ENCODE measurements at places on chromosomes 3 and 15.
A peak's percentile ranks its signal among the peaks of the same experiment; 100 is the strongest.

- DNase-seq: no peak
Observed at GRCh38 chr3:11580645-11581044, 63.1 kb downstream of the VGLL4 start.

- peak; percentile 63 for DNase-seq
Observed at GRCh38 chr3:55622116-55622515, 135.0 kb upstream of the WNT5A start.

DNA sequence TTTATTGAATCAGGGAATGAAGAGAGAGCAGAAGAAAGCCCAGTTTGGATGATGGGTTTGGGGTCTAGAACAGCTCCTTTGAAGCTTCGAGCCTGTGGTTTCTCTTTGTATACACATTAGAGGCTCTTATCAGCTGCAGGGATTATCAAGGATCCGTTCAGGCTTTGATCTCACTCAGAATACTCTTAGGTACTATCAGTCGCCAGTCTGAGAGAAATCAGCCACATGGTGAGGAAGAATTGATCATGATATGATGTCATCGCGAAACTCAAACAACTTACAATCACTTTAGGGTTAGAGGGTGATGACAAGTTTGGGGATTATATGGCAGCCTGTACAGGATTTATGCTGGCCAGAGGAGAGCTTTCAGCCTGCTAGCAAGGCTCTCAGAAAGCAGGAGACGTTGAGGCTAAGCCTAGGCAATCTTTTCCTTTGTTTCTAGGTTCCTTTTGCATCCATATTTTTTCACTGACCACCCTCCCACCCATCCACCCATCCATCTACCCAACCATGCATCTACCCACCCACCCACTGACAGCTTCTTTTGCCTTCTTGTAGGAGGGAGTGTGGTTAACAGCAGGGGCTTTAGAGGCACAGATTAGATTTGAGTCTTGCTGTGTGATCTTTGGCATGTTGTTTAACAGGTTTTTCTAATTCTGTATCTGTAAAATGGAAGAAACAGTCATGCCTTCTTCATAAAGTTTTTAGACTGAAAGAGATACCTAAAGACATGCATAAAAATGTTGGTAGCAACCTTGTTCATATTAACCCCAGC, 330.4 kb upstream of the LRRFIP2 start:
- no peak for DNase-seq

GRCh38 chr15:60914360-60914759, 314.7 kb downstream of the RORA start:
- no peak for DNase-seq

- DNase-seq: peak; percentile 27
Observed at GRCh38 chr15:80059786-80060355, 395 bp downstream of the ZFAND6 start.

DNA sequence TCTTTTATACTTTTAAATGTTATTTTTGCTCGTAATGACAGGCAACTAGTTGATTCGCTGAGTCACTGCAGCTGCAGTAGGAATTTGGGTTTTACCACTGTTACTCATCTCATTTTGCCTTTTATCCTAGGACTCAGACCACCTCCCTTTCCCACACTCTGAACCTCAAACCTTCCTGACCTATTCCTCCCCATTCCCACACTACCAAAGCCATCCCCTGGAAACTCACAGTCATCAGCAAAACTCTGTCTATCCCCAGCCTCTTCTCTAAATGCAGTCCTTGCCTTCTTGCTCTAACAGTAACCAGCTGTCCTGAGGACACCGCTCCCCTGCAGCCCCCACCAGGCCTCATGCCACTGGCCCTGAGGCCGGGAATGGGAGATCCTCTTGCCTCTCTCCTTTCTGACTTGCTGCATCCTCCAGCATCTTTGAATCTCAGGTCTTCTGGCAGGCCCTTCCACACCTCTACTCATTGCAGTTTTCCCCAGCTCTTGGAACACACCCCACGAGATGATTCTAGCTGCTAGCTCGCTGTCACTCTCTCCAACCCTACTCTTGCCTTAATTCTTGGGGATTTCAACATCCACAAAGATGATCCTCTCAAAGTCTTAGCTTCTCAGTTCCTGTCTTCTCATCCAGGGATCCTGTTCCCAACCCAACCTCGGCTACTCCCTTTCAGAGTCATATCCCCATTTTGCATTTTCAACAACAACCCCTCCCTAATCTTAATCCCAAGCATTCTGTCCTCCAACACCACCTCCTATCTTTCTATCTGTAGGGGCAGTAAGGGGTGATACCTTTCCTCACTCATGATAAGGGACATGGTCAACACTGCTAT, 55.9 kb upstream of the C3orf80 start:
- peak; percentile 91 for DNase-seq

DNA sequence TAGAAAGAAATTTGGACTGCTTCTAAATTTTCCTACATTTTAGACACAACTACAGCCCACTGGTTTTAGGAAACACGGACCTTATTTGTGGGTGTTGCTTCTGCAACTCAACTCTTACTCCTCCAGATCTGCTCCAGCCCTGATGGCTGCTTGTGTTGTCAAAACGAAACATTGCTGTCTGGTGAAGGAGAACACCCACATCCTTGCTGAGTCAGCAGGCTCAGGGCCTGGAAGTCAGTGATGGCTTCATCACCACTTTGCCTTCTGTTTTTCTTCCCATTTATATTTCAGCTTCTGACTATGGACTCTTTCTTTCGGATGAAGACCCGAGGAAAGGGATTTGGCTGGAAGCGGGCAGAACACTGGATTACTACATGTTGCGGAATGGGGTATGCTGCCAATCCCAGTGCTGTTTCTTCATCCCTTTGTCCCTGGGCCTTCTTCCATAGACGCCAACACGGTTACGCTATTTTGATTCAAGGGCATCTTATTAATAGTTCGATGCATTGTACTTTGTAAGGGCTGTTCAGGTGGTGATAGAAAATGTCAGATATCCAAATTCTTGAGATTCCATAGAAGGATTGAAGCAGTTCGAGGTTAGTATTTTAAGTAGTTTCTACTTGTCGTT, 392.6 kb upstream of the TPM1 start:
- peak; percentile 13 for DNase-seq

GRCh38 chr15:43198992-43199391, 13.8 kb downstream of the CCNDBP1 start:
- DNase-seq: no peak

- DNase-seq: no peak
Observed at GRCh38 chr3:134397755-134398154, 23.5 kb upstream of the AMOTL2 start.

DNA sequence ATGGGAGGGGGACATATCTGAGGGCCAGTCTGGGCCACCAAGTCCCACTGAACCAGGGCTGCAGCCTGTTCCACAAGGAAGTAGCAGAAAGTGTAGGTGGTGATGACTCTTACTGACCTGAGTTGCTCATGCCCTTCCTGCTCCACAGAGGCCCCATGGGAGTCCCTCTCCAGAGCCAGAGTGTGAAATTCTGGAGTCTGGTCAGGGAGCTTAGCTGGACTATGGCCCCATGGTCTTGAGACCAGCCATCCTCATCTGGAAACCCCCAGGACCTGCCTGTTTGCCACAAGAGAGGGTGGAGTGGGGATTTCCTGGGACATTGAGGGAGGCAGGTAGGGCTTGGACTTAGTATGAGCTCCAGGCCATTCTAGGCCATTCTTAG, 3.0 kb downstream of the SPINT1 start:
- DNase-seq: no peak

GRCh38 chr15:25838871-25839195, 24.3 kb downstream of the ATP10A start:
- DNase-seq: no peak

GRCh38 chr3:154862265-154862664, 217.9 kb upstream of the MME start:
- peak; percentile 24 for DNase-seq

GRCh38 chr3:148975248-148975647, 16.1 kb upstream of the GYG1 start:
- no peak for DNase-seq

- DNase-seq: peak; percentile 27
Observed at GRCh38 chr15:70323111-70323851, 225.6 kb upstream of the TLE3 start.

- DNase-seq: no peak
Observed at GRCh38 chr3:10365791-10366190, 44.9 kb upstream of the SEC13 start.

GRCh38 chr3:8885536-8886316, 77.5 kb downstream of the RAD18 start:
- no peak for DNase-seq

DNA sequence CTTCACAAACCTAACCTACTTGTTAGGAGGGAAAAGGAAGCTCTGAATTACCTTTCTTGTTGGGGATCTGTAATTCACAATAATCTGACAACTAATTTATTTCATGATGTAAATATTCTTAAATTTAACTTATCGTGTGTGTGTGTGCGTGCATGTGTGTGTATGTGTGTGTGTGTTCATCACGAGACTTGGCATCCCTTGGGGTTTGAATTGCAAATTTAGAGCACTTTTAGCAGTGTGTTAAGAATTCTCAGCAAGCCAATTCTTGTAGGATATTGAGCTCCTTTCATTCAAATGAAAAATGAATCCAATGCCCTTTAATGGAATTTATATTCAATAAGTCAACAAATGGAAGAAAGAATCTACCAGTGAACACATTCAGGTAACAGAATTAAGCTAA, 85.9 kb upstream of the C3orf80 start:
- no peak for DNase-seq

DNA sequence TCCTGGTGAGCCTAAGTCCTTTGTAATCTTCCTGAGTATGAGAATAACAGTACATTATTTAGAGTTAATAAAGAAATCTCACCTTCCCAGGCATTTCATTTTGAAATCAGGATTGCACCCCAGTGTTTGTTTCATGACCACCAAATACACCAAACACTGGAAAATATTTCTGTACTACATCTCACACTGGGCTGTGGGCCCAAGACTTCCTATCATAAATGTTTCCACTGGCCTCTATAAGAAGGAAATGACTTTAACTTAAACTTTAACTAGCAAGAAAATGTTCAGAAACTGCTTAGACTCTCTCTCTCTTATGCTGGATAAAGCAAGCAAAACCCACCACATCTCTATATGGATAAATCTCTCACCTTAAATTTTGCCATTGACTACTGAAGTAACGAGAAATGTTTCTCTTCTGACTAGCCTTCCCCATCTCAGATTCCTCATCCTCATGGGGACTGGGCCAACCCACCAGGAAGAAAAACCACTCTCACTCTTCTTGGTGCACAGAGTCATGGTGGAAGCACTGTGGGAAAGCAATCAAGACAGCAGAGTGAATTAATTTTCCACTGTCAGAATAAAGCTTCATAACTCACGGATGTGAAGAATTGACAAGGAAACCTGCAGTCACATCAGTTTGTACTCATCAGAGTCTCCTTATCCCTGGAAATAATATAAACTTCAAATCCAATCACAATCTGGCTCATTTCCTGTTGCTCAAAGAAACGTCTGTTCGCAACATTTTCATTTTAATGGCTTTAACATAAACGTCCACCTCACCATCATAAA, 859.6 kb downstream of the EPHA3 start:
- DNase-seq: no peak

DNA sequence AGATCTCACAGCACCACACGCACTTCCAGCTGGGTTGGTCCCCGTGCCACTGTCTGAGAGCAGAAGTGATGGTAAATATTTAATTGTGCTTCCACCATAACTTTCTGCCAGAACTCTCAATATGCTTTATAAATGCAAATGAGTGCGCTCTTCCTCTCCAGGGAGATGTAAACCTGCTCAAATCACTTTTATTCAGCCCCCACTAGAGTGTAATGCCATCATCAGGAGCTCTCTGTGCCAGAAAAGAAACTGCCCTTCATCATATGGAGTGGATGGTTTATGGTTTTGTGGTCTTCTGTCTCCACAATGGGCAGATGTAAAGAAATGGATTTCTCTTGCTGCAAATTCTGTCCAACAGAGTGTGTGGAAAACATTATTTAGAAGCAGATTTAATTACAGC, 127.0 kb downstream of the EPHB1 start:
- no peak for DNase-seq

GRCh38 chr3:44421280-44421679, 56.2 kb downstream of the ZNF445 start:
- no peak for DNase-seq

DNA sequence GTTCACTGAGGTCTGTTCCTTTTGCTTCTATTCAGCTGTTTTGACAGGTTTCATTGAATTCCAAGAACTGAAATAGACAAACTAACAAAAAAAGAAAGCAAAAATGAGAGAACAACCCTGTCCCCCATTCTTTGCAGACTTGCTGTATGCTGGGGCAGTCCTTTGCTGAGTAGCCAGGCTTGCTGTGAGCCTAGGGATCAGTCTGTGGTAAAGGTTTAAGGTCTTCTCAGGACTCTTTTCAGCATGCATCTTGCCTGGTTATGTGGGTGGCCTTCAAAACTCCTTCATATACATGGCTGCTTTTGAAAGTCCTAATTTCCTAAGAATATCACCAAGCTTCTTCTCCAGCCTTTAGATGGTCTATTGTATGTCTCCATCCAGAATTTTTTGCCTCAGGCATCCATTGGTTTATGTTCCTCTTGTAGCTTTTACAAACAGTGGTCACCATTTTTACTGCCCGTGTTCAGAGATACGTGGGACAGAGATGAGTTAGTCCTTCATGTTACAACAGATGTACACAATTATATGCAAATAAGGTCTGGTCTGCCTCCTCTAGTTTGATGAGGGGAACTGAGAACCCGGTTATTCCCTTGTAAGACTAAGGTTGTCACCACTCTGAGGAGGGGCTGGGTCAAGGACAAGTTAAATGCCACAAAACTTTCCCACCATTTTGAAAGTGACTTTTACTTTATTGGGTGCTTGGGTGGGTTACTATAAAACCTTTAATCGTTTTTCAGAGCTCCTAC, 41.4 kb downstream of the SACM1L start:
- no peak for DNase-seq

- peak; percentile 79 for DNase-seq
Observed at GRCh38 chr3:63762180-63762579, 56.9 kb upstream of the C3orf49 start.

- DNase-seq: no peak
Observed at GRCh38 chr3:139118835-139119234, 74.1 kb upstream of the PRR23C start.

DNA sequence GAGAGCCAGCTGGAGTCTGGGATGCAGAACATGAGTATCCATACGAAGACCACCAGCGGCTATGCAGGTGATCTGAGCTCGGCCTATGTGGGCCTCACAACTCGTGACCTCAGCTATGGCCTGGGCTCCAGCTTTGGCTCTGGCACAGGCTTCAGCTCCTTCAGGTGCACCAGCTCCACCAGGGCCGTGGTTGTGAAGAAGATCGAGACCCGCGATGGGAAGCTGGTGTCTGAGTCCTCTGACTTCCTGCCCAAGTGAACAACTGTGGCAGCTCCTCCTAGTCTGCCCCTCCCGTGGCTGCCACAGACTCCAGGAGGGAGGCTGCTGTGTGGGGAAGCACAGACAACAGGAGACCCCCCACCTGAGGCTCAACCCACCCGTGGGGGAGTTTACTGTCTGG, 3.6 kb upstream of the KPNA4 start:
- no peak for DNase-seq

DNA sequence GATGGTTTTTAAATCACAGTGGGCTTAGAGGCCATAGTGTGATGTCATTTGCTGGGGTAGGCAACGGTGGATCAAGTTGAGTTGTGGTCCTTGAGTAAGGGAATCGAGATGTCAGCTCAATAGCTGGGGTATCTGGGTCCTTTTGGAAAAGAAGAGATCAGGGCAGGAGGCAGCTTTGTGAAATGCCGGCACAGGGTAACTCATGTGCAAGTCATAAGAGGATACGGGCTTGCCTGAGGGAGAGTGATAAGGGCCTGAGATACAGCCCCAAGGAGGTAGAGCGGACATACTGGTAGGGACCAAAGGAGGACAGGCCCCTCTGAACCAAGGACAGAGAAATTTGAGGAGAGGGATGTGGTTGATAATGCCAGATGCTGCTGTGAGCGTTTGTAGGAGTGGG, 4.2 kb upstream of the FAM131A start:
- no peak for DNase-seq

Measured in fibroblast of skin of back (primary cell).